Activated naive CD4-positive, alpha-beta T cell treated with Interleukin-2 at 50 U/mL for 16 hours (primary cell): ENCODE measurements at places on chromosomes 16 and 17.

- DNase-seq: peak; percentile 80
Measured at GRCh38 chr17:56977673-56978395, at the start of gene SCPEP1. Gene SCPEP1, plus strand, starts transcription at chr17:56978131. Its CDS starts 29 bp downstream, at chr17:56978160.

- no peak for DNase-seq
Measured at GRCh38 chr16:81740169-81740568, 38.9 kb upstream of the PLCG2 start.

DNA sequence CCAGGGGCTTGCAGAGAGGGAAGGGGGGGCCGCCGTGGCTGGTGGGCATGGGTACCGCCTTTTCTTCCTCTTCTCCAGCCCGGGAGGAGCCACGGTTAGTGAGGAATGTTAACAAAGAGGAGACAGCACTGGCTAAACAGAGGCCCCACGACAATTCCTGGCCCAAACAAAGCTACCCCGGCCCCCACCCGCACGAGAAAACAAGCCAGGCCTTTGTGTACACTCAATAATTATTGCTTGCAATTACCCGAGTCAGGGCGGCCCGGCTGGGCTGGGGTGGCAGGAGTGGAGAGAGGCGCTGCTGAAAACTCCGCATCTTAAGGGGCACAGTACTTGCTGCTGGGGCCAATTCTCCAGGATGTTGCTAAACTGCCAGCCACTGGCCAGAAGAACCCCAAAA, 56.4 kb downstream of the IRX5 start:
- DNase-seq: no peak

GRCh38 chr16:11395008-11395948, 50.0 kb downstream of the RMI2 start:
- no peak for DNase-seq

DNA sequence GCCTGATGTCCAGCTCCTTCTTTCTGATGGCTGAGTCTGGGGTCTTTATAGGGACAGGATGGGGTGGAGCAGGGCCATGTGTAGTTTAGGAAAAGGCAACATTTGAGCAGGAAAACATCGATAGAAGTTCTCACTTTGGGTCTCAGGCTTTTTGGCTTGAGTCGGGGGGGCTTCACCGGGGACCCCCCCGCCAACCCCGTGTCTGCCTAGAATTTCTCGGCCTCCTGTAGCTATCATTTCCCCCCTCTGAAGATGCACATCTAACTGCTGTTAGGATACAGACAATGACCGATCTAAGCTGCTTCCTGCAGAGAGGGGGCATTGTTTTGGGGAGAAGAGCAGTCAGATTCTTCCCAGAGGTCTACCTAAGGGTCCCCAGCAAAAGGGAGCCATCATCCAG, 16.7 kb upstream of the ZNHIT3 start:
- DNase-seq: no peak

DNA sequence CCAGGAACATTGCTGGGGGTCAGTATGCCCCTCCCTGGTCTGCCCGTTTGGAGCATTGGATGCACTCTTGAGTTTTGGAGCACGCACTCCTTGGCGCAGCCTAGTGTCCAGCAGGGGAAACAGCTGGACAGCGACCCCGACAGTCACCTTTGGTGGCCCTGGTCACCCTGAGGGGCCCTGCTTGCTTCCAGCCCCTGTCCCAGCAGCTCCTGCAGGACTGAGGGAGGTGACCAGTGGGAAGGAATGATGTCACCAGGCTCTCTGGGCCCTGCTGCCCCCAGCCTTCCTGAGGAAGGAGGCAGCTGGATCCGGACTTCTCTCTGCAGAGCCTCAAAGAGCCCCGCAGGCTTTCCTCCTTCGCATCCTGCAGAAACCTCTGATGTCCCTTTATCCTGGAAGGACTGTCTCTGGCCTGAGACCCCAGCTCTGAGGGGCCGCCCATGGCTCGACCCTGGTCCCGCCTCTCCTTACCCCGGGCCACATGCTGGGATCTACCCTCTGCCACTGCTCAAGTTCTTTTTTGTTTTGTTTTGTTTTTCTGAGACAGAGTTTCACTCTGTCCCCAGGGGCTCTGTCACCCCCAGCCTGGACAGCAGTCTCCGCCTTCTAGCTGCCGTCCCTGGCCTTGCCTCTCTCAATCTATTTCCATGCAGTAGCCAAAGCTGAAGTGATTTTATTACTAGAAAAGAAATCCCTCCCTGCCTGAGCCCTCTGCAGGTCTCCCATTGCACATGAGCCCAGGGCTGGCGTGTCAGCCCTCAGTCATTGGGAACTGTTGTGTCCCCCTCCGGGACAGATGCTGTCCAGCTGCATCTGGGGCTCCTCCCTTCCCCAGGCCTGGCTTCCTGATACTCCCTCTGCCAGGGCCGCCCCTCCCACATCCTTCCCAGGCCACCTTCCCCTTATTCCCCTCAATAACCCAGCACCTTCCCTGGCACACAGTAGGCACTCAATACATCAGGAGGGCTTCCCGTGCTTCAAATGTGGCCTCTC, 11.6 kb downstream of the ZSCAN10 start:
- DNase-seq: no peak

GRCh38 chr17:8123695-8124349, at the start of gene HES7:
Gene HES7, minus strand, starts transcription at chr17:8124106. Its CDS starts 22 bp downstream, at chr17:8124084.
- no peak for DNase-seq

DNA sequence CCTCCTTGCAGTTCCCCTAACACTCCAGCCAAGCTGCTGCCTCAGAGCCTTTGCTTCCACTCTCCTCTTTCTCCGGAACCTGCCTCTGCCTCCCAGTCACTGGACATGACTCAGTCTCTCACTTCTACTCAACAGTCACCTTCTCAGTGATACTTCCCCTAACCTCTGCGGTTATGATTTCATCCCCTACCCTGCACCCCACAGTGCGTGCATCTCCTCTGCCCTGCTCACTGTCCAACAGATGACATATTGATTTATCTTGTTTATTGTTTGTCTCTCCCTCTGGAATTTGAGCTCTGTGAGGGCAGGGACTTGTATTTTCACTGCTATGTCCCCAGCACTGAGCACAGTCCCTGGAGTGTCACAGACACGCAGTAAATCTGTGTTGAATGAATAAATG, 100.7 kb downstream of the CYLD start:
- peak; percentile 13 for DNase-seq

- no peak for DNase-seq
Measured at GRCh38 chr17:10063730-10064241, 134.6 kb downstream of the GAS7 start.

DNA sequence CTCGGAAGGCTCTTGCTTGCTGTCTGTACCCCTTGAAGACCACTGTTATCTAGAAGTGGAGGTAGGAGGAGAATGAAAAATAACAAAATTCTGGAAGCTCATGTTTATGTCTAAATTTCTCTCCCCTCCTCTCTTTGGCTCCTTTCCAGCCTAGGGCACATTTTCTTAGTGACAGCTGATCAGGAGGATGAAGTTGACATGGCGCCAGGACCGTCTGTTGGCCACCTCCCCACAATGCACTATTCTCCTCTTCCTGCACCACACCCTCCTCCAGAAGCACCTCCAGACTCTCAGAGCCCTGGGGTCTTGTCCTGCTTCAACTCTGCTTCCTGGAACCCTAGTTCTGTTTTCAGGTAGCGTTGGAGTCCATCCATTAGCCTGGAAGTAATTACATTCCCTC, 25.5 kb upstream of the SSTR2 start:
- DNase-seq: no peak

GRCh38 chr16:4925791-4926190, 11.2 kb downstream of the PPL start:
- DNase-seq: no peak

DNA sequence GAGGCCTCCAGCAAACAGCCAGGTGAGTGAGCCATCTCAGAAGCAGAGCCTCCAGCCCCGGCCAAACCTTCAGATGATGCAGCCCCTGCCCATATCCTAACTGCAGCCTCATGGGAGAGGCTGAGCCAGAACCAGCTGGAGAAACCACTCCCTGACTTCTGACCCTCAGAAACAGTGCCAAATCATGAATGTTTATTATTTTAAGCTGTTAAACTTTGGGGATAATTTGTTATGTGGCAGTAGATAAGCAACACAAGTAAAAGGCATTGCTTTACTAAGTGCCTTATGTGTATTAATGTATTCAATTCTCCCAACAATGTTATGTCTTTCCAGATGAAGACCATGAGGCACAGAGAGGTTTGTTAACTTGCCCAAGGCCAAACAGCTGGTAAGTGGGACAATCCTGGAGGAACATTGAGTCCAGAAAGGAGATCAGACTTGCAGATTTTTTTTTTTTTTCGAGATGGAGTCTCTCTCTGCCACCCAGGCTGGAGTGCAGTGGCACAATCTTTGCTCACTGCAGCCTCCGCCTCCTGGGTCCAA, 59.6 kb downstream of the SOCS1 start:
- no peak for DNase-seq

- no peak for DNase-seq
Measured at GRCh38 chr17:34370997-34371395, 8.0 kb upstream of the CCL1 start.

GRCh38 chr17:18187821-18188761, 4.5 kb downstream of the ALKBH5 start:
- peak; percentile 11 for DNase-seq

DNA sequence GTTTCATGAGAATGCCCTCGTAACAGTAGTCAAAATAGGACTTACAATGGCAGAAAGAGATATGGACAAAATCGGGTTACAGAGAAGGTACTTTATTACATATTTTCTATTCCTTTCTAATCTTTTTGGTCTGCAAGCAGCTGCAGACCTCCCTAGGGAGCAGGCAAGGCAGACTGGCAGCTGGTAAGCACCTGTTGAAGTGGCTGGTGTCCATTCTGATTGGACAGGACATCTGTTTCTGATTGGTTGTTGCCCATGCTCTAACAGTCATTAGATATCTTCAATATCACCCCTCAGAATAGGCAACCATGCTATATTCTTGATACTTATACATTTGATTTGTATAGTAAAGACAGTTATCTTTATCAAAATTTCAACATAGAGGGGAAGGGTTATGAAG, 606.3 kb downstream of the KCNJ2 start:
- DNase-seq: no peak

DNA sequence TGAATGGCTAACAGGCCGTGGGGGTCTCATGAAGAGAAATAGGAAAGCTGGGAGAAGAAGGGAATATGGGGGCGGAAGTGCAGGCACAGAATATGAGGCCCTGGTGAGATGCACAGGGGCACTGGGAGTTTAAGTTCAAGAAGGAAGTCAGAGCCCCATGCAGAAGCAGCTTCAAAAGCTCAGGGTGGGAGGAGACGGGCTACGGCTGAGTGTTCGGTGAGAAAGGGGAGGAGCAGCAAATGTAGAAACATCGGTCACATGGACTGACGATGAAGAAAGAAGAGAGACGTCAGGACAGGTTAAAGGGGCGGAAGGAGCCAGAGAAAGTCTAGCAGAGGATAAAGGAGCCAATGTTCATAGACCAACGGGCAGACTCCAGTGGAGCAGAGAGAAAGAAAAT, 204.5 kb upstream of the ZFHX3 start:
- no peak for DNase-seq

DNA sequence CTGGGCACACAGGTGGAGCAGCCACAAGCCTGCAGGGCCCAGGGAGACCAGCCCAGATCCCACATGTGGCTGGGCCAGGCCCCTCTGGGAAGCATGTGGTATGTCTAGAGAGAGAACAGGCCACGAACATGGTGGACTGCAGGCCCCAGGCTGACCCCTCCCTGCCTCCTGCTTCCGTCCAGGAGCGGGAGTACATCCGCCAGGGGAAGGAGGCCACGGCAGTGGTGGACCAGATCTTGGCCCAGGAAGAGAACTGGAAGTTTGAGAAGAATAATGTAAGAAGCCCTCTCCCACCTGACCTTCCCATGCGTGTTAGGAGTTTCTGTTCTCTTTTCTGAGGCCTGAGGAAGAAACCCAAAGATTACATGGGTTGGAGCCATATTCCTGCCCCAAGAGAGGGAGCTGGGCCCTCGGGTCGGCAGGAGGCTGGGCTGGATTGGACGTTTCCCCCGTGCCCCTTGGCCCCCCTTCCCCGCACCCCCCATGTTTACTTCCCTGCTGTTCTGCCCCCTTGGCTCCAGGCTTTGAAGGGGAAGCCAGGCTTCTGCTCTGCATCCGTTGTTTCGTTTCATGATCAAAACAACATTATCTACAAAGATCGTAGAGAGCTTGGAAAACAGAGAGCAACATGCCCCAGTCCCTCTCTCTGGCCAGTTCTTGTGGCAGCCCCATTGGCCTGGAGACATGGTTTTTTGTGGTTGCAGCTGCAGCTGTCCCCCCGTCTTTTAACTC, 5.7 kb upstream of the TCAP start:
- DNase-seq: no peak

DNA sequence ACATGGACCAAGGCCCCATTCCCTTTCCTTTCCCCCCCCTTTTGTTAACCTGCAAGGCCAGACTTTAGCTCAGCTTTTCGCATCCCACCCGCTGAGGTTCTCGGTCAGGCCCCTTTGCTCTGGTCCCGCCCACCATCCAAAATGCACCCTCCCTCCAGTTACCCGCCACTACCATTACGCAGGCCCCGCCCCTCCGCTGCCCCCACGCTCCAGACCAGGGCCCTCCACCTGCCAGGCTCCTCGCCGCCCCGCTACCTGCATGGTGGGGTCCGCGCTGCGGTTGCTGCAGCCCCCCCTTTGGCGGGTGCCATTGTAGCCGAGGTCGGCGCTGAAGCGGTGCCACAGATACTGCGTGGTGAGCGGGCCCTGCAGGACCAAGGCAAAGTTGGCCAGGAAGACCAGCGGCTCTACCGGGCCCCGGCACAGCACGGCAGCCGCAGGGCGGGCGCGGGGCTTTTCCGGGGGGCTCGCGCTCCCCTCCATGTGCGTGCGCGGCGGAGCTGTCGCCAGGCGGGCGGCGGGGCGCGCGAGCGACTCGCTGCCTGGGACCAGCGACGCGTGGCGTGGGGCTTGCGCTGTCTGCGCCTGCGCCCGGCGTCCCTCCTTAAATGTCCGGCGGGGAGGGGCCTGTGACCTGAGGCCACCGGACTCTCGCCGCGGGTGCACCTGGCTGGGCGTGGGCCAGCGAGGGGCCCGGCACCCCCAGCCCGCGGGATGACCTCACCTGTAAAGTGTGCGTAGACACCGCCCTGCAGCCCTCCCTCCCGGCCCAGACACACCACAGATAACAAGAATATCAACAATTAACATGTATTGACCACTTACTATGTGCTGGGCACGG, at the start of gene SLC46A1:
Gene SLC46A1, minus strand, starts transcription at position 581 of the 841 bp plus-strand sequence. Its CDS starts 98 bp downstream, at position 483.
- peak; percentile 63 for DNase-seq

DNA sequence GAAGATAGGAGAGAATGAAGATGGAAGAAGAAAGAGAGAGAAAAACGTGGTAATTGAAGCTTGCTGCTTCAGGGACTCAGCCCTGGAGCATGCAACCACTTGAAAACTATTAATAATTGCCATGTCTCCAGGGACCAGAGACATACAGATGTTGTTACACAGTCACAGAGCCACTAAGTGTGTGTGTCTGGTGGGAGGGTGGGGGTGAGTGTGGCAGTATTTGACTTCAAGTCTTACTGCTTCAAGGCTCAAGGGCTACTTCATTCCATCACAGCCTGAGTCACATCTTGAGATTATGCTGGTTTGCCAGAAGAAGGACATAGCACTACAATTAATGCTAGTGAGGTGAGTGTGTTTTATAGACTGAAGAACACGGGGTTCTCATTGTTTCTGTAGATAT, 202.2 kb downstream of the CDH8 start:
- no peak for DNase-seq
